ENCODE measurements at places on chromosomes 7 and 10.
A peak's percentile ranks its signal among the peaks of the same experiment; 100 is the strongest.

- no peaks in the 10 kb centered on the region for H3K36me3 ChIP-seq
- no peaks in the 10 kb centered on the region for H3K27me3 ChIP-seq
- no peak overlapping the region for H3K27ac ChIP-seq
- no peak overlapping the region for H3K4me3 ChIP-seq
- H3K4me1 ChIP-seq, result no peaks in the 10 kb centered on the region
- no peak for DNase-seq
Observed at GRCh38 chr7:109996927-109997326, 1094.0 kb upstream of the LRRN3 start.

GRCh38 chr10:27531336-27531847, 27.3 kb downstream of the RAB18 start:
- H3K36me3 ChIP-seq, result peaks cover 10% of the 10 kb centered on the region
- H3K27ac ChIP-seq, result no peak overlapping the region
- peaks cover 4% of the 10 kb centered on the region for H3K4me1 ChIP-seq
- H3K27me3 ChIP-seq, result no peaks in the 10 kb centered on the region
- H3K4me3 ChIP-seq, result no peak overlapping the region
- DNase-seq, result no peak

DNA sequence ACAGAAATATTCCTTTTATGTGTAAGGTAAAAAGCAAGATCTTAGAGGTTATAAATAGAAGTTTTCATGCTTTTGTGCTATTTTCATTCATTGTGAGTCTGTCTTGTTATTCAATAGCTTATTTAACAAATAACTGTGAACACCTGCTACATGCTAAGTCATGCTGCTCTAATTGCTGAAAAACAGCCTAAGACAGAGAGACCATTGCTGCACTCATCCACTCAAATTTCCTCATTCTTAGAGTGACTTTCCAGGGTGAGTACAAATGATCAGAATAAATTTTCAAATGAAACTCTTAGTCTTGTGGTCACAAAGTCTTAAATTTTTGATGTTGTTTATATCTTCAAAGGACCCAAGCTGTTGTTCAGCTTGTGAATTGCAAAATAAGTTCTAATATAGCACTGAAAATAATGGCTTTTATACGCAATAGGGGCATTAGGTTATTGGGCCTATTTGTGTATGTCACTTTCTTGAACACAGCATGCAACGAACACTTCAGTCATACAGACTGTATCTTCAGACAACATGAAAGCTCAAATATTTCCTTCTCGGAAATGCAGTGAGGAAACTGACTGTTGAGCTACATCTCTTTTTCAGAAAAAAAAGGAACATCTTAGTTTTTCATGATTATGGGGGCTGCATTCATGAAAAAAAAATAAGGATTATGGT, 247.9 kb upstream of the PCDH15 start:
- no peaks in the 10 kb centered on the region for H3K4me1 ChIP-seq
- H3K4me3 ChIP-seq, result no peak overlapping the region
- no peaks in the 10 kb centered on the region for H3K36me3 ChIP-seq
- no peaks in the 10 kb centered on the region for H3K27me3 ChIP-seq
- no peak overlapping the region for H3K27ac ChIP-seq
- no peak for DNase-seq

DNA sequence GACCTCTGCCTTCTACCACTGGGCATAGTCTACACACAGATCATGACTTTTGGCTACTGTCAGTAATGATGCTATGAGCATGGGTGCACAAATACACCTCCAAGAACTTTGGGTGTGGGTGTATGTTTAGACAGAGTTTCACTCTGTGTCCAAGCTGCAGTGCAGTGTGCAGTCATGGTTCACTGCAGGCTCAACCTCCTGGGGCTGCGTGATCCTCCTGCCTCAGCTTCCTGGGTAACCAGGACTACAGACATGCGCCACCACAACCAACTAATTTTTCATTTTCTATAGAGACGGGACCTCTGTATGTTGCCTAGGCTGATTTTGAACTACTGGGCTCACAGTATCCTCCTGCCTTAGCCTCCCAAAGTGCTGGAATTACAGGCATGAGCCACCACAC, 194.4 kb downstream of the NSUN6 start:
- no peak for DNase-seq
- no peaks in the 10 kb centered on the region for H3K27me3 ChIP-seq
- peaks cover 5% of the 10 kb centered on the region for H3K4me1 ChIP-seq

DNA sequence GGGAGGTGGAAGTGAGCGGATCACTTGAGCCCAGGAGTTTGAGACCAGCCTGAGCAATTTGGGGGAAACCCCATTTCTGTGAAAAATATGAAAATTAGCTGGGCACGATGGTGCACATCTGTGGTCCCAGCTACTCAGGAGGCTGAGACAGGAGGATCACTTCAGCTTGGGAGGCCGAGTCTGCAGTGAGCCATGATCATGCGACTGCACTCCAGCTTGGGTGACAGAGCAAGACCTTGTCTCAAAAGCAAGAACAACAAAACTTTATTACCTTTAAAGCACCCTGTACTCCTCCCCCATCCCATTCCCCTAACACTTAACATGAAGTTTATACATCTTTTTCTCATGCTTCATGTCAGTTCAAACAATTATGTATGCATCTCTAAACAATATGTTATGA, 1.3 kb upstream of the TMEM248 start:
- no peaks in the 10 kb centered on the region for H3K36me3 ChIP-seq
- H3K4me1 ChIP-seq, result peaks cover 17% of the 10 kb centered on the region
- peak overlapping the region; percentile 24 for H3K4me3 ChIP-seq

- DNase-seq, result peak; percentile 45
- H3K36me3 ChIP-seq, result no peaks in the 10 kb centered on the region
- H3K4me3 ChIP-seq, result peak overlapping the region; percentile 84
- no peak overlapping the region for H3K27ac ChIP-seq
- H3K27me3 ChIP-seq, result peaks cover 20% of the 10 kb centered on the region
Observed at GRCh38 chr10:42753126-42753506, 29.5 kb upstream of the BMS1 start.

DNA sequence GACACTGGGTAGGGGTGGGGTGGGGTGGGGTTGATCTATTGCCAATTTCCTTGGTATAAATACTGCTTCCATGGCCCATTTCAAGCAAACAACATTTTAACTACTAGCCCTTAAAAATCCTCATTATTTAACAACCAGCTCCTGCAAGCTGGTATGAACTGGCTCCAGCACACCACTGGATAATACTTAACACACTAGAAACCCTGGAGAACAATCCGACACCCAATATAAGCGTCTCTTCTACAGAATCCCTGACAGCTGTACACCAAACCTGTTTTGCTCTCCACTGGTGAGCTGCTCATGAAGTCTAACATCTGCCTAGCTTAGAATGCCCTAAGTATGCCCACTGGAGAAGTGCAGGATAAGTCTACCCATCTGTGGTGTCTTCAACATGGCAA, 116.8 kb downstream of the HIPK2 start:
- no peak overlapping the region for H3K4me3 ChIP-seq
- peaks cover 11% of the 10 kb centered on the region for H3K36me3 ChIP-seq
- no peak for DNase-seq
- H3K27ac ChIP-seq, result peak overlapping the region; percentile 18

DNA sequence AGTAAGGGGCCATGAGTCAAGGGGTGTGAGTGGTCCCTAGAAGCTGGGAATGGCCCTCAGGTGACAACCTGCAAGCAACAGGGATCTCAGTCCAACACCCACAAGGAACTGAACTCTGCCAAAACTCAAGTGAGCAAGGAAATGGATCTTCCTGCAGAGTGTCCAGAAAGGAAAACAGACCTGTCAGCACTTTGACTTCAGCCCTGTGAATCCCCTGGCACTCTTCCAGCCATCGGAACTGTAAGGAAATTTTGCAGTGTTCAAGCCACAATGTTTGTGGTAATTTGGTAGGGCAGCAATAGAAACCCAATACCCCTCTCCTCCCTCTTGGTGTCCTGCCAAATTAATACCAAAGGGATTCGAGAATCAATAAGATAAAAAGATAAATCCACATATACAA, 6.9 kb downstream of the LYZL1 start:
- no peak for DNase-seq
- H3K36me3 ChIP-seq, result no peaks in the 10 kb centered on the region
- H3K4me3 ChIP-seq, result no peak overlapping the region
- H3K27me3 ChIP-seq, result peaks cover 7% of the 10 kb centered on the region

- no peaks in the 10 kb centered on the region for H3K4me1 ChIP-seq
- H3K36me3 ChIP-seq, result no peaks in the 10 kb centered on the region
- H3K27me3 ChIP-seq, result peaks cover 7% of the 10 kb centered on the region
- DNase-seq, result no peak
Observed at GRCh38 chr7:34844406-34844805, 186.4 kb downstream of the NPSR1 start.

DNA sequence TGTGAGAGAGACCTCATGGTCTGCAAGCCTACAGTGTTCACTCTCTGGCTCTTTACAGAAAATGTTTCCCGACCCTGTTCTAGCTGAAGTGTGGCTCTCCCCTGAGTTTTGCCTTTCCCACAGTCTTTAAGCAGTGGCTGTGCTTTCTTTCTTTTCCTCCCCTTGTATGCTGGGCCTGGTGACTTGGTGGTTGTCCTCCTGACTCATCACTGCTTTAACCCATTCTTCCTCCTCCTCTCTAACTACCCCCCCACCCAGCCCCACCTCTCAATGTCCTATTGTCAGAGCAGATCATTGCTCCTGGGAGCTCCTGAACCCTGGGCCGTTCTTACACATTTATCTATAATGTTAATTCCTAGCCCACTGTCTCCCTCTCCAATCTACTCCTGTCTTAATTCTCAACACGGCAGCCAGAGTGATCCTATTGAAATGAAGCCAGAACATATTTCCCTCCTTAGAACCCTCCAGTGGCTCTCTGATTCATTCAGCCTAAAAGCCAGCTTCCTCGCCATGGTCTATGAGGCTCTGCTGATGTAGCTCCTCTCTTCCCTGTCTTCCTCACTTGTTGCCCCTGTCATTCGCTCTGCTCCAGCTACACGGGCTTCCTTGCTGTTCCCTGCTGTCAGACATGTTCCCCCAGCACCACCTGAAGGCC, 55.0 kb downstream of the DENND11 start:
- H3K27me3 ChIP-seq, result no peaks in the 10 kb centered on the region
- peaks cover 13% of the 10 kb centered on the region for H3K4me1 ChIP-seq
- peak overlapping the region; percentile 98 for H3K27ac ChIP-seq
- H3K36me3 ChIP-seq, result peaks cover 4% of the 10 kb centered on the region
- no peak for DNase-seq

DNA sequence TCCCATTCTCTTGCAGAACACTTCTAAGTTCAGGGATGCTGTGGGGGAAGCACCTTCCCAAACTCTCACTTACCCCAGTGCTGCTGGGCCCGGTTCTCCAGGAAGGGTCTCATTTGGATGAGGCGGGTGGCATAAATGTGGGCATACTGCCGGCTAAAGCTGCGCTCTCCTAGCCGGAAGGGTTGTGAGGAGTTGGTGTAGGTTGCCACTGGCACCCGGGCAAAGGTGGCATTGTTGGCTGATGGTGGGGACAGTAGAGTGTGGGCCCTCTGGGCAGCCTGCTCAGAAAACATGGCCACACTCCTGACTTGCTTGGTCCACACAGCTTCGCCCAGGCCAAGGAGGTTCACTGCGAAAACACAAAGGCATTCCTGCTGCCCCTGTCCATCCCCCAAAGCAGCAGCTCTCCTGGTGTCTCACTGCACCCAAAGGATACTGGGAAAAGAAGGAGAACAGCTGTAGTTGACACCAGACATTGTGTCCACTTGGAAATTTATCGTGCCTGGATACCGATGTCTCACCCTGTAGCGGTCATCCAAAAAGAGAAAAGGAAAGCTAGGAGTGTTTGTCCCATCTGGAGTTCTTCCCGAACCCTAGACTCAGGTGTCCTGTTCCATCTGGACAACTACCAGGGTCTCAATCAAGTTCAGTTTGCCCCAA, 1.5 kb downstream of the POLD2 start:
- no peak for DNase-seq
- peaks cover 15% of the 10 kb centered on the region for H3K36me3 ChIP-seq
- peaks cover 14% of the 10 kb centered on the region for H3K4me1 ChIP-seq
- peak overlapping the region; percentile 78 for H3K4me3 ChIP-seq
- no peaks in the 10 kb centered on the region for H3K27me3 ChIP-seq

DNA sequence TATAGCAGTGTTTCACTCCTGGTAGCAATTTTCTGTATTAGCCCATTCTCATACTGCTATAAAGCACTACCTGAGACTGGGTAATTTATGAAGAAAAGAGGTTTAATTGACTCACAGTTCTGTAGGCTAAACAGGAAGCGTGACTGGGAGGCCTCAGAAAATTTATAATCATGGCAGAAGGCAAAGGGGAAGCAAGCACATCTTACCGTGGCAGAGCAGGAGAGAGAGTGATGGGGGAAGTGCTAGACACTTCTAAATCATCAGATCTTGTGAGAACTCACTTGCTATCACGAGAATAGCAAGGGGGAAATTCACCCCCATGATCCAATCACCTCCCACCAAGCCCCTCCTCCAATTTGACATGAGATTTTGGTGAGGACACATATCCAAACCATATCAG, 131.6 kb upstream of the EFCAB10 start:
- H3K4me3 ChIP-seq, result no peak overlapping the region
- H3K27me3 ChIP-seq, result no peaks in the 10 kb centered on the region
- H3K4me1 ChIP-seq, result no peaks in the 10 kb centered on the region
- no peak for DNase-seq

DNA sequence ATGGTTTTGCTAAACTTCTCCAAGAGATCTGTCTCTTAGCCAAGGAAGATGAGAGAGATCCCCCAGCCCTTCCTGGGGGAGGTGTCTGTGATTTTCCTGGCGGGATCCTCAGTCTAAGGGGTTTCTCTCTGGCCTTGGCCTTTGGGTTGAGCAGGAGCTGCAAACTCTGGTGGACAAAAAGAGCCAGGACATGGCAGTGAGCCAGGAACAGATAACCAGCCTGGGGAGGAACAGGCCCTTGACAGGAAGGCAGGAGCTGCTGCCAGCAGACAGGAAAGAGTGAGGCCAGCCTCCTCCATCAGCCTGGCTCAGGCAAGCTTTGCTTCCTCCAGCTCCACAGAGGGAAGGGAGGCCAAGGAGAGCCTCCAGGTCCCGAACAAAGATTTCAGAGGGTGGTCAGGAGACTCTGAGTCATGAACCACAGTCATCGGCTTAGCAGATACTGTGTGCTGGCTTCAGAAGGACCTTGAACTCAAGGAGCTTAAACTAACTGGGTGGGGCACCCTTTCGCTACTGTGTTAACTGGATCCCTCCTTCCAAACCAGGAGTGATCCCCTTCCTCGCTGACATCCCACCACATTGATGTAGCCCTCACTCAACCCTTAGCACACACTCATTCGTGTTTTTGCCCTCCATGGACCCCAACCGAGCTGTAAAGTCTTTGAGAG, 34.7 kb downstream of the DDIT4 start:
- no peak overlapping the region for H3K27ac ChIP-seq
- H3K27me3 ChIP-seq, result no peaks in the 10 kb centered on the region

GRCh38 chr10:106111246-106111645, 1053.3 kb downstream of the SORCS1 start:
- no peaks in the 10 kb centered on the region for H3K4me1 ChIP-seq
- H3K27ac ChIP-seq, result no peak overlapping the region
- H3K4me3 ChIP-seq, result no peak overlapping the region
- no peak for DNase-seq

GRCh38 chr7:157248659-157249058, 88.1 kb upstream of the DNAJB6 start:
- no peaks in the 10 kb centered on the region for H3K27me3 ChIP-seq
- H3K4me1 ChIP-seq, result no peaks in the 10 kb centered on the region
- peaks cover 14% of the 10 kb centered on the region for H3K36me3 ChIP-seq
- no peak for DNase-seq
